ENCODE measurements at places on chromosomes 6 and 20.

DNA sequence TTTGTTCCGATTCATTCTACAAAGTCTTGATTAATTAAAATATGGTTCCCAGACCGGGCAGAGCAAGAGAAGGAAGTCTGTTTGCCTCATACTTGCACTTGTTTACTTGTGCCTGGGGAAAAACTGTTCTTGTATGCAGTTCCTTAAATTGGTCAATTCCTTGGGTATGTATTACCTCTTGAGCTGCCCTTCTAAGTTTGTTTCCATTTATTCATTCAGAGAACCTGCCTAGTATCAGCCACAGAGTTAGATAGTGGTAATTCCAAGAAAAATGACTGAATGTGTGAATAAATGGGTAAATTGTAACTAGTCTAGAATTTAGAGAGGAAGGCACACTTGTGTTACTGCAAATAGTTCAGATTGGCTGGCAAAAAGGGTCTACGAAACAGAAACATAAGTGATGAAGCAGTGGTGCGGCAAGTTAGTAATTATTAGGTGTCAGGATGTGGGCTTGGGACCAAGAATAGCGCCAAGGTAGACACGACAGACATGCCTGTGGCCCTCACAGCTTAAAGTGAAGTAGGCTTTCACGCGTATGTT is 525 bp upstream of the MAK start:
- DNase-seq, result no peak

- DNase-seq, result no peak
Measured at GRCh38 chr6:49252901-49253300, 210.2 kb downstream of the MMUT start.

DNA sequence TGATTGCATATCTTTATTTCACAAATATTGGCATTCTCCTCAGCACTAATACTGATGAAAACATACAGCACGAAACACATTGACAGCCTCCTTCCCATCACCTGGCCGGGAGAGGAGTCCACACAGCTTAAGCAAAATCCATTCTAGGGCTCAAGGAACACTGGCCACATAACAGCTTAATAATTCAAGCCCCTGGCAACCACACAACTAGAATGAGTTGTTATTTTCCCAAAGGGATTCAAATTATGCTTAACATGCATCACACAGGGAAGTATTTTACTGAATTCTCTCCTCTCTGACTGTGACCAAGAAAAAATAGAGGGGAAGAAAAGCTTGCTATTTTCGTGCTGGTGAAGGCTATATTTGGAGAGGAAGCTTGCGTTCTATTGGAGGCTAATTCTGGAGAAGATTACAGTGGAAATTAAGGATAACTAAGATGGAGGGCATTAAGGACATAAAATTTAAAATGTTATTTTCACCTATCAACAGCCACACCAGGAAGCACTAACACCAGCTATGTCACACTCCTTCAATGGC is 198.5 kb downstream of the ADGRG6 start:
- no peak for DNase-seq

DNA sequence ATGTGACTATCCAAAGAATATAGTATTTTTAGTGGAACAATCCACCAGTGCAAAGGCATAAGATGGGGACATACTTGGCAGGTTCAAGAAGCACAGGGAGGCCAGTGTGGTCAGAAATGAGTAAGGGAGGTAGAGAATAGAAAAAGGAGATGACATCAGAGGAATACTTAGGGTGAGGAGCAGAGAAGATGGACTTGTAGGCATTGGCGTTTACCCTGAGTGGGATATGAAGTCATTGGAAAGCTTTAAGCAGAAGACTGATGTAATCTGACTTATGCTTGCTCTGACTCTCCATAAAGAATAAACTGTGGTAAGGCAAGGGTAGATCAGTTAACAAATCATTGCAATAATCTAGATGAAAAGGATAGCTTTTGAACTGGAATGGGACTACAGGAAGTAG is 228.7 kb downstream of the GJA1 start:
- DNase-seq, result no peak

GRCh38 chr20:33791540-33791939 is 19.6 kb upstream of the CHMP4B start:
- DNase-seq, result no peak

- no peak for DNase-seq
Measured at GRCh38 chr20:584161-584970, 25.7 kb downstream of the TCF15 start.

- DNase-seq, result no peak
Measured at GRCh38 chr20:2773812-2774211, 26.6 kb downstream of the CPXM1 start.

- no peak for DNase-seq
Measured at GRCh38 chr6:36754582-36755434, 57.2 kb downstream of the RAB44 start.

- no peak for DNase-seq
Measured at GRCh38 chr6:119961450-119961849, 611.9 kb upstream of the MAN1A1 start.

DNA sequence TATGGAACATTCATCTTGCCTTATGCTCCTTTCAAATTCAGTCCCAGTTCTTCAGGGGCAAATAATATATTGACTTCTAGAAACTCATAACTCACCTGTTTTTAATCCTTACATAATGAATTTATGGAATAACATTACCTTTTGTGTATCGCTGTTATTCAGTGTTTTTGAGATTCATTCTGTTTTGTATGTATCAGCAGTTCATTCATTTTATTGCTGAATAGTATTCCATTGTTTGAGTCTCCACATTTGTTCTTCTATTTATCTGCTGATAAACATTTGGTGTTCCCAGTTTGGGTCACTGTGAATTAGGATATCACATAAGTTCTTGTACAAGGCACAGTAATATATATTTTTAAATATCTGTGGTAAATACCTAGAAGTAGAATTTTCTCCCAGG is 5.1 kb downstream of the SEMG2 start:
- DNase-seq, result no peak

DNA sequence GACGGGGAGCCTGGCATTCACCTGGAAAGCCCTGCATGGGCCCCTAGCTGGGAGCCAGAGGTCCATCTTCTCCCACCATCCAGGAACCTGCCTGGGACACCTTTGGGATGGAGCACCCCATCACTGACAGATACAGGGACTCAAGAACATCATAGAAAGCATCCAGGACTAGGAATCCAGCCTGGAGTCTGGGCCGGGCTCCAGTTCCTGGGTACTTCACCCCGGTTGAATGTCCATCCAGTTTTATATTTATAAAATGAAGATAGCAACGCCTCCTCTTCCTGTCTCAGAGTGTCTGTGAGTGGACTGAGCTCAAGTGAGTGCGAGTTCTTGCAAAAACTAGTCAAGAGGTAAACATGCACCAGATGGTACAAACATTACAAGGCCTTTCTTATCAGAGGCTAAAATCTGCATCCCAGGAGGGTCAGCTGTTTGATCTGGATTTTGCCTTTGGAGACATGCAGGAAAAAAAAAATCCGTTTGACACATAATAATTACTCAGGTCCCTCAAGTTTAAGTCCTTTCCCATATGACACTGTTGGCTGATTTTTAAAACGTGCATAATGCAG is 27.4 kb downstream of the ZC3H12D start:
- no peak for DNase-seq

DNA sequence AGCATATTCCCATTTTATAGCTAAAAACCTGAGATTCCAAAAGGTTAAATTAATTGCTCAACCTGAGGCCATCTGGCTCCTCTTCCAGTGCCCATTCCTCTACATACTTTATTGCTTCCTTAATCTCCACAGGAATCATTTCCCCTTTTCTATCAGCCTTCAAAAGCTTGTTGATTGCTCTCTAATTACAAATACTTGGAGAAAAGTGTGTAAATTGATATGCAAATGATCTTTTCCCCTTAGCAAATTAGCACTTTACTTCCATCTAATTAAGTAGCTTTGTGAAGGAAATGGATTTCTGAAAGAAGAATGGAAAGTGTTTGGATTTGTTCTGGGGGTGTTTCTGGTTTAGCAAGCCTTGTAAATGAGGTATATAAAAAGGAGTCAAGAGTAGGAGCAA is 323.3 kb downstream of the GRIK2 start:
- no peak for DNase-seq

- peak; percentile 64 for DNase-seq
Measured at GRCh38 chr20:58306421-58307261, 2.9 kb upstream of the RAB22A start.

DNA sequence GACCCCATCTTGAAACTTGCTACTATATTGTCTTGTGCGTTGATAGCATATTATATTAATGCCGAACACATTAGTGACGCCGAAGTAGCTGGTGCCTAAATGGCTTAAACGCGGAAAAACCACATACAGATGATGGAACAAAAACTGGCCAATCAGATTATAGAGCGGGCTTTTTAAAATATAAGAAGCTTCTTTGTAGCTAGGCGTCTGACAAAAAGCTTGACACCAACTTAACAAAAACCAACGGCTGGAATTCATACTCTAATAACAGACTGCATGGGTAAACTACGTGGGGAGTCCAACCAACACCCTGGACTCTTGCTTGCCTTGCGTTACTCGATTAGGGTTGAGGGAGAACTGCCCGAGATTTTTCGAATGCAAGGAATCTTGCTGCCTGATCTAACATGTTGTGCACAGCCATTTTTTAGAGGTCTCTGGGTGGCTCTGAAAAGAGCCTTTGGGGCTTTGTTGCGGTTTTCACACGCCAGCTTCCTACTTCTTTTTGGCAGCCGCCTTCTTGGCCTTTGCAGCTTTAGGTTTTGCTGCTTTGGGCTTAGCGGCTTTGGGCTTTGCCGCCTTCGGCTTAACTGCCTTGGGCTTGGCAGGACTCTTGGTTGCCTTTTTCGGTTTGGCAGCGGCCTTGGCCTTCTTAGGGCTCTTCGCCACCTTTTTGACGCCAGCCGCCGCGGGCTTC is 45.7 kb downstream of the OR2B2 start:
- no peak for DNase-seq

DNA sequence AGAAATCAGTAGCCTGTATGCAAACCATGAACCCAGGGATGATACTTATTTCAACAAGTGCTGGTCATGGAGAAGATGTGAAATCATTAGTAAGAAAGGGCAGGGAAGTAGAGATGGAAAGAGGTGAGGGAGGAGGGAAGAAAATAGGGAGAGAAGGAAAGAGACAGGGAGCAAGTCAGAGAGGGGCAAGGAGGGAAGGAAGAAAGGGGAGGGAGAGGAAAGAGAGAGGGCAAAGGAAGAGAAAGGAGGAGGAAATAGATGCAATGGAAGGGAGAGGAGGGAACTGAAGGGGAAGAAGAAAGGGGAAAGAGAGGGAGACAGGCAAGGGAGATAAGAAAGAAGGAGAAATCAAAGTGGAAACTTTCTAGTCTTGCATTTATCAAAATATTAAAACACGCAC is 195.1 kb downstream of the KIF16B start:
- DNase-seq, result no peak

GRCh38 chr6:162733489-162733888 is 5.7 kb downstream of the PACRG start:
- DNase-seq, result no peak

GRCh38 chr6:146281651-146282362 is 252.9 kb downstream of the GRM1 start:
- no peak for DNase-seq

GRCh38 chr20:61508301-61509096 is 256.4 kb downstream of the CDH4 start:
- DNase-seq, result no peak

DNA sequence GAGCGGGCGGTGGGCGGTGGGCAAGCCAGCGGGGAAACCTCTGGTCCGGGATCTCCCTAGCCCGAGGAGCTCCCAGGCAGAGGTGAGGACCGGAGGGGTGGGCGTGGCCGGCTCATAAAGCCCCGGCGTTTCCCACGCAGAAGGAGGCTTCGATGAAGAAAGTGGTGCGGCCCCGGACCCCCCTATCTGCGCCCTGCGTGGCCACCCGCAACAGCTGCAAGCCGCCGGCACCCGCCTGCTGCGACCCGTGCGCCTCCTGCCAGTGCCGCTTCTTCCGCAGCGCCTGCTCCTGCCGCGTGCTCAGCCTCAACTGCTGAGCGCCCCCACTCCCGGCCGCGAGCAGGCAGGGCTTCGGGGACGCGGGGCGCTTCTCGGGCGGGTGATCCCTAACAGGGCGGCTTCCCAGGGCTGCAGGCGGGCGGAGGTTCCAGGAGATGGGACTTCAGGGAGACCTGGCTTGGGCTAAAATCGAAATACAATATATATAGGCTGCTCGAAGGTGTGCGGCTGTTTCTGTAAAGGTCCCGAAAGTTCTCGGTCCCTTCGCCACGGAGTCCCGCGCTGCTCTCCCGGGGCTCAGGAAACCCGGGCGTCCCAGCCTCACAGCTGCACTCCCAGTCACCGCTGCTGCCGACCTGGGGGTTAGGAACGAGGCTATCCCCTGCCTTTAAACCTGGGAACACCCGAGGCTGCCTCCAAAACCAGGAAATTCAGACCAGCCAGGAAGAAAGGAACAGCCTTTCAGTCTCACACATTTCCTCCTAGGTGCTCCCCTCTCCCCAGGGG is 27.8 kb downstream of the ASIP start:
- no peak for DNase-seq

DNA sequence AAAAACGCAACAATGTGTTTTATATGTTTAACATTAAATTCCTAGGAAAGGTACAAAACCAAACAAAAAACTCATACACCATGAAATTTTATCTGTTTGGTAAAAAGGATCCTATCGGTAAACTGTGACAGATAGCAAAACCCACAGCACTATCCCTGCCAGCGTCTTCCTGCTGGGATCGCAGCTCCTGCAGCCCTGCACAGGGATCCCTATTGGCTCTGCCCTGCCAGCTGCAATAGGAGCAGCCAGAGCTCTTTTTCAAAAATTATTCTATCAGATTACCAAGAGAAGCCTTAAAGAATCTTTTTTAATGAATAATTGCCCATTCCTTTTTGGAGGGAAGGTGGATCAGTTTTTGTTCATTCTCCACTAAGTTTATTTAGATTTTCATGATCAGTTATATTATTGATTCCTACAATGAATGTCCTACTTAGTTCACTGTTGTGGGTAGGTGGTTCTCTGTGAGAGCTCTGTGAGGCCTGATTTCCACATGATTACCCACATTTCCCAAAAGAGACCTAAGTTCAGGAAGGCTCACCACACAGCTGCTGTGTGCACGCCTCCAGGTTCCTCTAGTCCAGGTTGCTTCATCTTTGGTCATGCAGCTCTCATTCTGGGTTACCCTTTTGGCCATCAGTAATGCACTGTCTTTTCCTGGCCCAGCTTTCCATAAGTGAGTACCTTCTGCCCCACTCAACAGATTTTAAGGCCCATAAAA is 293.8 kb downstream of the FRK start:
- DNase-seq, result no peak

- DNase-seq, result no peak
Measured at GRCh38 chr6:144437105-144437504, 152.0 kb downstream of the UTRN start.

DNA sequence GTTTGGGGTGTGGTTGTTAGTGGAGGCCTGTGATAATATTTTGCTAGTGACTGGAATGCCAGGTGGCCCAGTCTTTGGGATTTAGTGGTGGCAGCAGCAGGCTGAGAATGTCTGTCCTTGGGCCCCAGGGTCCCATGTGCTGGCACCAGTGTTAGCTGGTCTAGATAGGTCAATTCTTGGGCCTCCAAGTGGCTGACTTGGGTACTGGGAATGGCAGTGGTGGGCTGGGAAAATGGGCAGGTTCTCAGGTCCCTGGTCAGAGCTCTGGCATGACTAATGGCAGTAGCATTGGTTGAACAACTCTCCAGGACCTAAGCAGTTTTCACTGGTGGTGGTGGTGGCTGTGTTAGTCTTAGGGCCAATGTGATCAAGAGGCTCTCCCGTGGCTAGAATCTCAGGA is 50.3 kb downstream of the OLIG3 start:
- no peak for DNase-seq

GRCh38 chr6:170420791-170421776 is 114.5 kb downstream of the FAM120B start:
- no peak for DNase-seq

Measured in stimulated activated CD8-positive, alpha-beta memory T cell treated with anti-CD3 and anti-CD28 coated beads, Interleukin-7, amount 100 ng/mL, for 4 hours (primary cell).